Activated CD4-positive, alpha-beta T cell treated with anti-CD3 and anti-CD28 coated beads for 1 hour (primary cell): ENCODE measurements at places on chromosomes 2 and 18.

- DNase-seq: no peak
These were observed 1242.0 kb upstream of the ACVR2A start for GRCh38 chr2:146602856-146603255.

GRCh38 chr18:49976795-49977560 is 163.6 kb upstream of the ACAA2 start:
- no peak for DNase-seq

- DNase-seq: no peak
These were observed 995.4 kb downstream of the TSN start for GRCh38 chr2:122750808-122751207.

DNA sequence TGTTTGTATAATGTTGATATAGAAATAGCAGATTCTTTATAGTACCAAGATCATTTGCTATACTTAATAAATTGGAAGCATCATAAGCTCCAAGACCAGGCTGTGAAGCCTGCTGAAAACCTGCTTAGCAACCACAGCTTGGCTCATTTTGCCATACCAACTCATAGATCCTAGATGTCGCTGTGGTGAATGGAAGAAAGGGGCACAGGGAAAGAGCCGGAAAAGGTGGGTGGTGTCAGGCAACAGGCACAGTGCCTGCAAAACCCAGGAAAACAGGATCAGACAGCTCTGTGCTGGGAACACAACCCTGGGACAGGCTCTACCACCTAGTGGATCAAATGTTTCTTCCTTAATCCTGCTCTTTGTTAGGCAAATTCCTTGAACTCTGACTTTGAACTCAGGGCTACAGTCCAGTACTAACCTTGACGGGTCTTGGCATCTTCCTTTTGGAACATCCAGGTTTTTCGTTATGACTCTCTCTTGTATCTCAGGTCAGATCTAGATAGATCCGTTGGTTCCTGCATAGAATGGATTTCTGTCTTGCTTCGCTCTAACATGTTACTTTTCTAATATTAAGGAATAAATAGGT is 31.6 kb downstream of the TWSG1 start:
- DNase-seq: no peak

DNA sequence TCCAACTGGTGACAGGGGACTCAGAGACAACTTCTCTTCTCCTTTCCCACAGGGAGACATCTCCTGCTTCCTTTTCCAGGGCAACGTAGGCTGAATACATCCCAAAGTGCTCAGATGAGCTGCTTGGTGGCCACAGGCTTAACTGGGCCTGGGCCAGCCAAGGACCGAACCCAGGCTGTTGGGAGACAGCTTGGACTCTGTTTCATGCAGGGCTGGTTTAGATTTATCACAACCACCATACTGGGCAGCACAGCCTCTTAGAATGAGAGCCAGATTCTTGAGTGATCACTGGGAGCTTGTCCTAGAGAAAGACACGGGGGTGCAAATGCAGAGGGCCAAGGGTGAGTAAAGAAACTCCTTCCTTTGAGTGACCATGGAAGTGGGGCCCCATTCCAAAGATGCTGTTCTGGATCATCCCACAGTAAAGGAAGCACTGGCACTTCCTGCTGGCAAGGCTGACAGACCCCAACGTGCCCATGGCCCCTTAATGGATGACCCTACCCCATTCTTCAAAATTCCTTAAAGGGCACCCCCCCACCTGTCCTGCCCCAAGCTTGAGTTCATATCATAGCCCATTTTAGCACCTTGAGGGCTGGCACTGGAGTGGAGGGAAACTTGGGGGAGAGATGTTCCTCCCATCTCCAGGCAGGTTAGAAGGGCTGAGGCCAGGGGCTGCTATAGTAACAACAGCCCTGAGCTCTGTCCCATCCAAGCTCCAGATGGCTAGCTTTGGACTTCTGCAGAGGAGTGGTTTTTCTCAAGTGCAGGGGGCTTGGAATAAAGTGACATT is 84.1 kb downstream of the CAPN13 start:
- peak; percentile 4 for DNase-seq

- no peak for DNase-seq
These were observed 48.5 kb downstream of the FAM168B start for GRCh38 chr2:131044757-131045150.

- DNase-seq: no peak
These were observed 142.9 kb upstream of the FIGN start for GRCh38 chr2:163878718-163879117.

DNA sequence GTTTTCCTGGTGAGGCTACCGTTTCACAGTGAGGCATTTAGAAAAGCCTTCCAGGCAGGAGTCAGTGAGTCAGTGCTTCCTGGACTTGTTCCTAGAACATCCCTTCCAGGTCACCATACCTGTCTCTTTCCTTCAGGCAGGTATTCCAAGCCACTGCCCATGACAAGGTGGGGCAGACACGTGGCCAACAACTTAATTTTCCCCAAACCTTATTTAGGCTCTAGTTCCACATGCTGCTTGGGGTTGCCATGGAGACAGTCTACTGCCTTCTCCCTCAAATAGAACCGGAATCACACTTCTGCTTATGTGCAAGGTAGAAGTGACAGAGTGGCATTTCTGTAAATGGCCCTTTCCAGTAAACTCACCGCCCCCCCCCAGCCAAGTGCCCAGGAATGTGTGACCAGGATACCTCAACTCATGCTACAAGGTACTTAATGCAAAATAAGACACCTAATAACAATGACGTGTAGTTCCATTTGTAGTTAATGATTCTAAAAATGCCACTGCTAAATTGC is 258.3 kb downstream of the PRKCE start:
- no peak for DNase-seq

GRCh38 chr2:122683018-122683417 is 927.6 kb downstream of the TSN start:
- no peak for DNase-seq

GRCh38 chr2:210966330-210966729 is 409.9 kb downstream of the CPS1 start:
- no peak for DNase-seq

DNA sequence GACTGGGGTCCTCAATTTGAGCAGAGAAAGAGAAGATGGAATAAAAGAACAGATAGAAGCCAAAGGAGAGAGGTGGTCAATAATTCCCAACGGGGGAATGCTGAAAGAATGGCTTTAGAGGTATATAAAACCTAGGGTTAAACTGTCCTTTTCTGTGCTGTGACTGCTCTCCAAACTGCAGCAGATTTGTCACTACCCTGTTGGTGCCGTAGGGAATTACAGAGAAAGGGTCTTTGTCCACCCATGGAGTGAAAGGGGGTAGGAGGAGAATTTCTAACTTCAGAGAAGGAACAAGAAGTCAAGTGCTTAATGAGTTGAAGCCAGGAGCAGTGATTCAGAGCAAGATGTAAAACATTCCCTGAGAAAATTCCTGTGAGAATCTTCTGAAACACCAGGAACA is 486.5 kb downstream of the NUP35 start:
- no peak for DNase-seq

- DNase-seq: no peak
These were observed 165.6 kb downstream of the SMAD7 start for GRCh38 chr18:48785091-48785614.

DNA sequence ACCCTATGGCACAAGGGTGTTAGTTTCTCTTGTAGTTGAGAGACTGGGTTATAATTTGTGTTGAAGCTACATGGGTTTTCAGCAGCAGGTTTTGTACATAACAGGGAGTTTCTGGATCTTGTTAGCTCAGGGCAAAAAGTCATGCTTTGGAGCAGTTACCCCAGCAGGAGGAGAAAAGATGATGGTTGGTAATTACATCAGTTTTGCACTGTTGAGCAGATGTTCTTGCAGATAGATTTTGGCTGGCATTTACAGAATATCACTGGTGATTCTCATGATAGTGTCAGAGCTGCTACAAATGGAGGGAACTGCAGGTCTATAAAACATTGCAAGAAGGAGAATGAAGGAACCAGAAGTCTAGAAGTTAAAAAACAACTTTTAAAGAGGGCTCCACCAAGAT is 215.2 kb upstream of the ATP5MC3 start:
- no peak for DNase-seq

- DNase-seq: no peak
These were observed 362.6 kb downstream of the RIT2 start for GRCh38 chr18:42752916-42753315.

DNA sequence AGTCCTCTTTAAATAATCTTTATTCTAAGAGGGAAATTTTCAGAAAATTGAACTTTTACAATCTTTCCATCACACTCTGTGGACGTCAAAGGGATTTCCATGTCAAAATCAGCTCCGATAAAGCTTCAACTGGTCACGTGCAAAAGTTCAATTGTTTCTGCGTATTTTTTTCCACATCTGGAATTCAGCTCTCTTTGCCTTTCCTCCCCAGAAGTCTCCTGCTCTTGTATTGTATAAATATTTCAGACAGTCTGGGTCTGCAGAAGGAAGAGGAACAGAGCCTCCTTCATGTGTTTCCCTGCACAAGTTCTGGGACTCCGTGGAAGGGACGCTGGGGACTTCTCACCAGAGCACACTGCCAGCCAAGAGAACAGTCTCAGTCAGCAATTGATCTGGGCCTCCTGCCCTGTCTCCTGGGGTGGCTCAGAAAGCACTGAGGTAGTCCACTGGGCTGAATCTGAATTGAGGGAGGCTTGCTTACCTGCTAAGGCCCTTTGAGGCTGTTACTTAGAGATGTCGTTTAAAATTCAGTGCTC is 251.5 kb downstream of the TFCP2L1 start:
- DNase-seq: no peak

DNA sequence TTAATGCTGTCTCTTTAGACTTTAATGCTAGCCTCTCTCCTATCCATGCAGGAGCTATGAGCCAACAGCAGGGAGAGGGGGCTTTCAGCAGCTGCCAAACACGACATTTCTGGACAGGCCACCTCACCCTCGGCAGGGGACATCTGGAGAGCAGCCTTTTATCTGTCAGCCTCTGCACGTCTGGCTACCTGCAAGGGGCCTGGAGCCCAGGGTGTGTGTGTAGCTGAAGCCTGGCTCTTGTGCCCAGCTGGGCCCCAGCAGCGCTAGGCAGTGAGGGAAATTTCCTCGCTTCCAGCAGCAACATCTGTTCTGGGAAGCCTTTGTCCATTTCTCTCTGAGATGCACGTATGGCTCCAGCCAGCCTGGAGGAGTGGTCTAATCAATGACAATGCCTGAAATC is 728.7 kb upstream of the ID2 start:
- DNase-seq: no peak

GRCh38 chr2:234348081-234348480 is 148.8 kb downstream of the ARL4C start:
- DNase-seq: no peak

DNA sequence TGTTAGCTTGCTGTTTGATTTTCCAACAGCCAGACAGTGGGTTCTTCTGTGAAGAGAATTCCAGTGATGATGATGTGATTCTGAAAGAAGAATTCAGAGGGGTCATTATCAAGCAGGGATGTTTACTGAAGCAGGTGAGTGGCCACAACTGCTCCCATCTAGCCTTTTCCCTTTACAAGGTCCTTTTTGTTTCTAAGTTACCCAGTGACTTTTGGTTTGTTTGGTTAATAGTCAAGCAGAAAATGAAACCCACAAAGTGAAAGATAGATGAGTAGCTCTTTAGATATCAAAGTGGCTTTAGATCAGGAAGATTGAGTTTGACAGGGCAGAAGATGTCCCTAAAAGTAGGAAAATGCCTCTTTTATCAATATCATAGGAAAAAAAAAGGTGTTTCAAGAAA is 23.3 kb downstream of the PLEK start:
- DNase-seq: no peak

DNA sequence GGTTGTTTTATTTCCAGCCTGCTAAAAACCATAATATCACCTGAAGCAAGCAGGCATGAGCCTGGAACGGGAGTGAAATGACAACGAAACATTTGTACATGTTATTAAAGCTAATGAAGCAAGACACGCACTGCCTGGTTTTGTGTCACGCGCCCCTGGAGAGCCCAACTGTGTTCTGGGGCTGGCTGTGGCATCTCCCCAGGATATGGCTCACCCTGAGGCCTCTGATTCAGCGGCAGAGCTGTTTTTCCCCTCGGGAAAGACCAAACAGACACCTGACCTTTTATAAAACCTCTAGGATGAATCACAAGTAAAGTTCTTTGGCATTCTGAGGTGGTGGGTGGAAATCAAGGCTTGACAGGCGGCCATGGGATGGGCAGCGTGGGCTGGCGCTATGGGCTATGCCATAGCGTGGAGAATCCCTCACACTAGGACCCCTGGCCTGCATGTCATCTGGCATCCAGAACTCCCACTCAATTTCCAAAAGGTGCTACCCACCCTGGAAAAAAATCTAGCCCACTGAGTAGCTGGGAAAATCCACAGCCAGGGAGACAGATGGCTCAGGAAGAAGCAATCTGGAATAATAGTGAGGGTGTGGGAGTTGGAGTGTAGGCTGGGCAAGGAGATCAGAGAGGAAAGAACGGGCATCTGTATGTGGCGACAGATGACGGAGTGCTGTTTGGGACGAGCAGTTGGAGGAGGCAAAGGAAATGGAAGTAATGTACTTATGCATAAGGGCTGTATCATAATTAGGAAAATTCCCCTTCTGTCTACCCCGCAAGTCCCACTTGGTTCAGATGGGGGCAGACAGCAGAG is 262.0 kb downstream of the AFF3 start:
- DNase-seq: no peak

DNA sequence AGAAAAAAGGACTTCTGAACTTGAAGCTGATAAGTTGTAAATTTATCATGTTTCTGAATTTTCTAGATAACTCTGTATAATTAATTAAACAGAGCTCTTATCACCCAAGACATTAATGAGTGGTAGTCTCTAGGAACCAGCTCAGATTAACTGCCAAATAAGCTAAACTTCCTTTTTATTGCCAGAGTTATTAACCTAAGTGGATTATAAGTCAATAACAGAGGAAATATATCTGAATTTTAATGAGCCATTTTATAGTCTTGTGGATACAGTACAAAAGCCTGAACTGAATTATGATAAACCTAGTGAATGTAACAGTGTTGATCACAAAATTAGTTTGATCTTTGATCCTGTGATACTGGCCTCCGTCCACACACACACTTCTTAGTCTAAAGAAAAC is 111.5 kb downstream of the COMMD1 start:
- DNase-seq: no peak

DNA sequence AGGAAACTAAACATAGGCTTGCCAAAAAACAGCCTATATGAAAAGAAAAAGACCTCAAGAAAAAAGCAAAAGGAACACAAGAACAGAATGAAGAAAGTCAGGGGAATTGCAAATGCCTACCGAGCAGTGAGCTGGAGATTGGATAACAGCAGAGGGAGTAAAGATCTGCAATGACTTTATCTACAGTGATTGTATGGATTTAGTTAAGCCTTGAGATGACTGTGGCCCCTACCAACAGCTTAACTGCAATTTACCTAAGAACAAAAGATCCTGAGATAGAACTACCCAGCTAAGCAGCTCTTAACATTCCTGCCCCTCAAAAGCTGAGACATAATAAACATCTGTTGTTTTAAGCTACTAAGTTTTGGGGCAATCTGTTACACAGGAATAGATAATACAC is 20.5 kb downstream of the LNPK start:
- DNase-seq: no peak

DNA sequence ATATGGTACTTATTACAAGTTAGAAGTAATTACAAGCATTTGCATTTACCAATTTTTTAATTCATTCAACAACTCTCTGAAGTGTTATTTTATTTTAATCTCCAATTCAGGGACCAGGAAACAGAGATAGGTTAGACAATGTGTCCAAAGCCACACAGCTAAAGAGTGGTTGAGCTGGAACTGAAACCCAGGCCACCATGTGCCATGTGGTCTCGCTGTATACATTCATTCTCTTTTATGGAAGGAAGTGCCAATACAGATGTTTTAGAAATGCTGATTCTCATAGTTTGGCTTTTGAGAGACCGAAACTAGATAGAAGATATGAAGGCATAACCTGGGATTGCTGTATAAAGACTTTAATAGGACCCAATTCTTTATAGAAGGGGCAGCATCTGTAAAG is 684.6 kb upstream of the ID2 start:
- DNase-seq: no peak
